ENCODE measurements at places on chromosomes 7 and 10.

- DNase-seq: no peak
These were observed 2.8 kb upstream of the CDH23 start for GRCh38 chr10:71393841-71394475.

- no peak for DNase-seq
These were observed 2.1 kb downstream of the ST8SIA6 start for GRCh38 chr10:17452060-17452841.

- no peak for DNase-seq
These were observed 7.9 kb upstream of the CFAP43 start for GRCh38 chr10:104240078-104240477.

- no peak for DNase-seq
These were observed 25.7 kb downstream of the CHST3 start for GRCh38 chr10:71989661-71990454.

- DNase-seq: no peak
These were observed 777.5 kb upstream of the POM121L12 start for GRCh38 chr7:52257890-52258289.

DNA sequence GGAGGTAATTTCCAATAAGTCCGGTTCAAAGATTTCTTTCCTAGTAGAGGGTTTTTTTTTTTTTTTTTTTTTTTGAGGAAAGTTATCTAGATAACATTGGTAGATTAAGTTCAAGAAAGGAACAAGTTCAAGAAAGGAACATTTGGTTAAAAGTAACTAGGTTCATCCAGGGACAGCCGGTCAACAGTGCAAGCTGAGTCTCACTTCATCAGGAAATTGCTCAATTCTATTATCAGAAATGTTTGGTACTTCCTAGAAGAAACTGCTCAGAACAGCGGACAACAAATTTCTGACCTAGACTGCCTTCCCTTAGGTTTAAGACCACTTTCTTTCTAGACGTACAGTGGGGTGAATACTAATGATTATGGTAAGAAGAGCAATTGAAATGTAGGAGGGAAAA lies 3.7 kb upstream of the IL2RA start:
- no peak for DNase-seq
